Stimulated activated CD4-positive, alpha-beta T cell treated with anti-CD3 and anti-CD28 coated beads, Interleukin-2, amount 100 ng/mL, for 24 hours (primary cell): ENCODE measurements at places on chromosomes 7 and 10.
A peak's percentile ranks its signal among the peaks of the same experiment; 100 is the strongest.

DNA sequence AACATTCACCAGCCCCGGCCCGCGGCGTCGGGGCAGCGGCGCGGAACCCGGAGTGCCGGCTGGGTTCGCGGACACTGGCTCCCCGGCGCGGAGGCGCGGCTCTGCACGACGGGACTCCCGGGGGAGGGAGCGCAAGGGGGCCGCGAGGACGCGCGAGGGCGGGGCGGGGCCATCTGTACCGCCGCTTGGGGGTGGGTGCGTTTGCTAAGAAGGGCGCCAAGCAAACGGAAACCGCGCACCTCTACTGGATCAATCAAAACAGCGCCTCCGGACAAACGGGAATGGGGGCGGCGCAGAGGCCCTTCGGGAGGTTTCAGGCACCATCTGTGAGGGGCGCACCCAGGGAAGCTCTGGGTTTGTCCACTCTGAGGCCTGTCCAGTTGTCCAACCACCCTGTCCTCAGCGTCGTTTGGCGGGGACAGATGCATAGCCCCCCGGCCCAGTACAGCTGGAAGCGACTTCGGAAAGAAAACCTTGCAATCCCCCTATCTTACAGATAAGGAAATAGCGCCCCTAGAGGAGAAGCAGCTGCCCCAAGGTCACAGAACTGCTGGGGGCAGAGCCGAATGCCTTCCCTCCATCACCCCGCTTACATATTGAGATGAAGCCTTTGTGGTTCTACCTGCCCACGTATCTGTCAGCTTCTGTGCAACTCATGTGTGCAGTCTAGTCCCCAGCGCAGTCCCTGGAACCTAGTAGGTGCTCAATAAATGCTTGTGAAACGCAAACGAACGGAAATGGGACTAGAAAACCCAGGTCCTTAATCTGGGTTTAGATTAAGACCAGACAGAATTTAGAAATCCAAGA, 10.7 kb upstream of the SLIT1 start:
- peak; percentile 72 for DNase-seq

GRCh38 chr7:85356916-85357315, 170.1 kb upstream of the SEMA3D start:
- no peak for DNase-seq

GRCh38 chr10:110005719-110006118, 2.1 kb upstream of the ADD3 start:
- DNase-seq, result no peak

GRCh38 chr7:48144291-48144768, 26.9 kb upstream of the ABCA13 start:
- DNase-seq, result no peak

GRCh38 chr7:89666136-89666835, 488.0 kb upstream of the STEAP1 start:
- no peak for DNase-seq

DNA sequence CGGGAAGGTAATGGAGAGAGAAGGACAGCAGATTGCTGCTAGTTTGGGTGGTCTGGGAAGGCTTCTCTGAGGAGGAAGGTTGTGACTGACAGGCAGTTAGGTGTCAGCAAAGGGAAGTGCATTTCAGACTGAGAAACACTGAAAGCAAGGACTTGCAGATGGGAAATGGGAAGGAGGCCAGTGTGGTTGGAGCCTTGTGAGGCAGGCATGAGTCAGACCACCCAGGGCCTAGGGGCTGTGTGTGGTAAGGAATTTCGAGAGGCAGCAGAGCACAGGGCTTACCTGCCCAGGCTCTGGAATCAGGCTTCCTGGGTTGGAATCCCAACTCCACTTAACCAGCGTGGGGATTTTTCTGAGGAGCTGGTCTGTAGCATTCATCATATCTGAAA, 53.5 kb downstream of the NRF1 start:
- no peak for DNase-seq

DNA sequence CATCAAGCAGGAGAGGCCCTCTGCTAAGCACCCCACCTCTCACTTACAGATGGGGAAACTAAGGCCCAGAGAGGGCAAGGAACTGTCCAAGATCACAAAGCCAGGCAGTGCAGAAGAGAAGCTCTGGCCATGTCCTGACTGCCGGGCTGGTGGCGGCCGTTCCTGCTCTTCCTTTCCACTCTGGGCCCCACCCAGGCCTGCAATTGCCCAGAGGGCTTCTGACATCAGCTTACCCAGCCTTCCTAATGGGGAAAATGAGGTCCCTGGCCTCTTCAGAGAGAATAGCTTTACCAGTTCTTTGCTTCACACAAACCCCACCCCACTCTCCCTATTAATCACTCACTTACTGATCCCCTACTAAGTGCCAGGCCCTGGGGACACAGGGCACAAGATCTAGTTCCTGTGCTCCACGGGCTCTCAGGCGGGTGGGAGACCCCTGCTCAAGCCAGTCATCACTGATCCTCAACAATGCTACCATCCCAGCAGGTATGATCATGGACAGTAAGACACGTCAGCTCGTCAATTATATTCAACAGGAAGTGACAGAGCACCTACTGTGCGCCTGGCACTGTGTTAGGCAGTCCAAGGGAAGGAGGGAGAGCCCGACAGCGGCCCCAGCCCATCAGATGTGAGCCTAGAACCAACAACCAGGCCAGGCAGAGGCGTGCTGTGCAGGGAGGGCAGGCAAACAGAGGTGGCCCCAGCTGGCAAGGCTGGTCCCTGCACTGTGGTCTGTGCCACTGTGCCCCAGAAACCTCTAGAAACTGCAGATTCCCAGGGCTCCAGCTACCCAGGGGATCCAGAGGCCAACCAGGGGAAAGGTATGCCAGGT, 26.4 kb upstream of the FRAT2 start:
- DNase-seq, result no peak

GRCh38 chr10:89163265-89163995, 43.7 kb downstream of the CH25H start:
- peak; percentile 52 for DNase-seq

DNA sequence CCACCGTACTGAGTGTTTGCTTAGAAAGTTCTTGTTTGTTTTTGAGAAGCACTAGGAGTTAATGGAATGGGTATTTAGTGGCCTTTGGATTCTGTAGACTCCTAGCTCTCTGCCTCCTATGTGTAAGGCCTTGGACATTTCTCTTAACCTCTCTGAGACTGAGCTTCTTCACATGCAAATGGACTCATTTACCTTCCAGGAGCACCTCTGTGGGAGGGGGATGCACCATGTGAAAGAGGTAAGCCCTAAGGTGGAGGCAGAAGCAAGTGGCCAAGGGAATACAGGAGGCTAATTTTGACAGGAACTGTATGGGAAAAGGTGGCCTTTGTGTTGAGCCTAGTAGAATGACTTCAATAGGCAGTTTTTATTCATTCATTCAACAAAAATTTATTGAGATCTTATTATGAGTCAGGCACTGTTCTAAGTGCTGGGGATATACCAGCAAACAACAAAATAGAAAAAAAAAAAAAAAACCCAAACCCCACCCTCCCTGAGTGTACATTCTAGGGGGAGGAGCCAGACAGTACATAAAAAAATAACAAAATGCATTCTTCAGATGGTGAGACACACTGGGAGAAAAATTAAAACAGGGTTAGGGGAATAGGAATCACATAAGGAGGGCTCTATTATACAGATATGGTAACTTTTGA, 9.2 kb upstream of the EPHA1 start:
- no peak for DNase-seq
